Activated T-cell treated with anti-CD3 and anti-CD28 coated beads, Interleukin-2, amount 50 U/mL, for 72 hours (primary cell): ENCODE measurements at places on chromosomes 4 and X.

DNA sequence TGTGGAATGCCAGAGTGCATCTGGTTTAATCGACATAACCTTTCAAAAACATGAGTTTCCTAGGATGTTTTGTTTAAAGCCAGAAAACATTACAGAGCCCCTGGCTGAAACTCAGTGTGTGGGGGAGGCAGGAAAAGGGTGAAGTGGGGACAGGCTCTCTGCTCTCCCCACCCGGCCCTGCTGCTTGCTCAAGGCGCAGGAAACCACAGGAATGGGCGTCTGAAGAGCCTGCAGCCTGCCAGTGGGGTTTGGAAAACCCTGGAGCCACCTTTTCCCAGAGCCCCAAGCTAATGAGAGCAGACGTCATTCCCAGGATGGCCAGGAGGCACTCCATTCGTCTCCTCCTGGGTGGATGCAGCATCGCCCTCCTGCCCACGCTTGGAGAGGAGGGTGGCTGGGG lies 240.6 kb downstream of the AFAP1 start:
- no peak for DNase-seq

- no peak for DNase-seq
These were observed 13.3 kb downstream of the CLDN2 start for GRCh38 chrX:106933538-106933961.

- no peak for DNase-seq
These were observed 40.3 kb downstream of the IRF2 start for GRCh38 chr4:184434021-184434420.

DNA sequence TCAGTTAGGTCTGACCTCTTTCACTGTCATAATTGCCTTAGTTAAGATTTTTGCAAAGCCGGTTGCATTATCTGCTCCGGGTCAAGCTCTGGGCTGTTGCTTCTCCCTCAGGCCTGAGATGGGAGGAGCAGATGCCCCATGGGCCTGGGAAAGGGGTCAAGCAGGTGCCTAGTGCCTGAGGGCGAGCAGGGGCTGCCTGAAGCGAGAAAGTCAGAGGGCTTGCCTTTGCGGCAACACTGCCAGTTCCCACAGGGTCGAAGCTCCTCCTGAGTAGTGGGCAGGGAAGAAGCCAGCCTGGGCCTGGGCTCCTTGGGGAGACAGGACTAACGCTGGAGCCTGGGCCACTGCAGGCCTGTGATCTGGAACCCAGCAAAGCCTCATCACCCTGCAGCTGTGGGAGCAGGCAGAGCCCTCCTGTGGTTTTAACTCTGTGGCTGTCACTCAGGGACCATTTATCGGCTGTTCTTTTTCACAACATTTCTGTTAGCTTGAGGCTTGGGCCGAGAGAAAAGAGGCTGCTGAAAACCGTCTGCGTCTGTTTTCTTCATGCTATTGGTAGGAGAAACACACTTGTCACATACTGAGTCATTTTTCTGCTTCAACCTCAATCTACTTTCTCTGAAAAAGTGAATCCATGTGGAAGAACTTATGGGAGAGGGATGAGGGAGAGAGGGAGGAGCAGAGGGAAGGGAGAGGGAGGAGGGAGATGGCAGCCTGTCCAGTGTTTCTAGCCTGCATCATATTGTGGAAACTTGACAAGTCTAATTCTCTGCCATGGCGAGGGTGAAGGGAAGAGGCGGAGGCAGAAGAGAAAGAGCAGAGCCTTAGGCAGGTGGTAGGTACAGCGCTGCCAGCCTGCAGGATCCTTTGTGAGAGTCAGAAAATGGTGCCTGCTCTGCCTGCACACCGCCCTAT lies 68.4 kb downstream of the RHOH start:
- DNase-seq: no peak

- DNase-seq: no peak
These were observed 550.5 kb downstream of the PDHA2 start for GRCh38 chr4:96390404-96390803.

- no peak for DNase-seq
These were observed 121.1 kb upstream of the NDST4 start for GRCh38 chr4:115234405-115235093.

DNA sequence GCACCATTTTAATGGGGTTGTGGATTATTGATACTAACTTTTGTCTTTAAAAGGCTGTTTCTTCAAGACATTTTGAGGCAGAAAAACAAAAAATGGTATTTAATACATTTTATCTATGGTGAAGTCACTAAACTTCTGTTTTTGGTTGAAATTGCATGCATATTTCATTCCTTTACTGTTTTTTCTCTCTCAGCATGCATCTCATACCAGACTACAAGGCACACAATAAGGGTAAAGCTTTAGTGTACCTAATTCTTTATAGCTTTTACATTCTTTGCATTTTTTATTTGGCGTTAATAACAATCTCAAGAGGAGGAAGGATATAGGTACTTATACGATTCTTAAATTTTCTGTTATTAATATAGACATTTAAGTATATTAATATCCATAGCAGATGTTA lies 151.0 kb upstream of the DKK2 start:
- no peak for DNase-seq

DNA sequence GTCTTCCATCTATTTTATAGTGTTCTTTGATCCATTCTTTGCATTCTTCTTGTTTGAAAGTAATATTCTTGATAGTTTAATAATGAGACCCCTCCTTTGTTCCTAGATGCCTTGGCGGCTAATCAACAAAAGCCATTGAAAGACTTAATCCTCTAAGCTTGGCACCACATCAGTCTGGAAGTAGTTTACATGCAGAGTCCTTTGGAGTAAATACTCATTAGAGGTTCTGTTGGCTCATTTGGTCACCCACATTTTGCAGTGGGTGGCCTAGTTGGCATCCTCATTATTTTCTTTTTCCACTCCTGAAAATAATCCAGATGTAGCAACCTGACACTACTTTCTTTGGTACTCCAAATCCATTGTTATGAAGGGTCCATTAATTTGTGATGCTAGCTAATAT lies 64.5 kb downstream of the DKK2 start:
- no peak for DNase-seq

GRCh38 chr4:4329496-4329895 lies 39.4 kb downstream of the ZBTB49 start:
- DNase-seq: no peak
